Hypothalamus (tissue), 51 donors: ENCODE measurements at places on chromosomes 5 and 9.

DNA sequence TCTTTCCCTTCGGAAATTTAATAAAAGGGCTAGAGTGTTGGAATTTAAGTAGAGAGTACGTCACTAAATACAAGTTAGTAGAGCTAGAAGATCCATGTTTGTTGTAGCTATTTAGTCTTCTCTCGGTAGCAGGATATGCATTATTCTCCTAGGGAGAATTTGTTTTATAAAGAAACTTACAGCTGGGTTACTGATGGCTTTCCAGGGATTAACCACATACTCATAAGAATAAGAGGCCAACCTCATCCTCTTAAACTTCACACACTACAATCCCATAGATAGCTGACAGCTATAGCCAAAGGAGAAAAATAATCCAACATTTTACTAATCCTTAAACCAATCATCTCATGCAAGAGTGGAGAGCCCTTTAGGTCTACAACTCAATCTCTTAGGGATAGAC, 43.0 kb downstream of the TLE1 start:
- no peak for DNase-seq

GRCh38 chr9:109542922-109543321, 44.8 kb upstream of the PTPN3 start:
- DNase-seq = no peak

DNA sequence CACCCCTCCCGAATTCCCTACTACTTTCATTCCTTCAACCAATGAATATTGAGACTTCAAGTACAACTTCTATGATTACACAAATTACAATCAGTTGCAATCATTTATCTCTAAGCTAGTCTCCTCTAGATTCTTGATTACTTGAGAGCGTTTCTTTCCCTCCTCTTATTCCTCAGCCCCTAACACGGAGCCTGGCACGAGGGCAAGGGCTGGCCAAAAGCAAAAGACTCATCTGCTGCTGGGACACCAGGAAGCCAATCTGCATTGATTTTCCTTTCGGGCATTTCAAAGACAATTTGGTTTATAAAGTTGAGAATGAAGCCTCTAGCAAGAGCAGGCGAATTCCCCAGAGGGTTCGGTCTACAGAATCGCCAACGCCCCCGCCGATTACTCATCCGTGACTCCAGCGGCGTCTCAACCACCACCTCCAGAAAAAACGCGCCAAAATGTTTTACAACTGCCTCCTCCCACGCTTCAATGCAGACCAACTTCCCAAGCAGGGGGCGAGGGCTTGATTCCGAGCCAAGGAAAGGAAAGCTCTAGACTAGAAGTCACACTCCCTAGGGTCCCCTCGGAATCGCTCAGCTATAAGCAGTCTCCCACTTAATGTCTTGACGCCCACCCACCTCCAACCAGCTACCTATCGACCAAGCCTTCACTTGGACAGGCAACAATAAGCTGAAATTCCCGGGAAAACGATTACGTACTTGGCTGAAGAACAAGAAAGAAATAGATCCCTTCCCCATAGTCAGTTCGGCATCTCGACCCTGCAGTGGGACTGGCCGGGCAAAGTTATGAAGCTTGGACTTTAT, 1.5 kb downstream of the PCSK1 start:
- no peak for DNase-seq

- no peak for DNase-seq
These were observed 464.5 kb upstream of the SMARCA2 start for GRCh38 chr9:1550636-1551035.

DNA sequence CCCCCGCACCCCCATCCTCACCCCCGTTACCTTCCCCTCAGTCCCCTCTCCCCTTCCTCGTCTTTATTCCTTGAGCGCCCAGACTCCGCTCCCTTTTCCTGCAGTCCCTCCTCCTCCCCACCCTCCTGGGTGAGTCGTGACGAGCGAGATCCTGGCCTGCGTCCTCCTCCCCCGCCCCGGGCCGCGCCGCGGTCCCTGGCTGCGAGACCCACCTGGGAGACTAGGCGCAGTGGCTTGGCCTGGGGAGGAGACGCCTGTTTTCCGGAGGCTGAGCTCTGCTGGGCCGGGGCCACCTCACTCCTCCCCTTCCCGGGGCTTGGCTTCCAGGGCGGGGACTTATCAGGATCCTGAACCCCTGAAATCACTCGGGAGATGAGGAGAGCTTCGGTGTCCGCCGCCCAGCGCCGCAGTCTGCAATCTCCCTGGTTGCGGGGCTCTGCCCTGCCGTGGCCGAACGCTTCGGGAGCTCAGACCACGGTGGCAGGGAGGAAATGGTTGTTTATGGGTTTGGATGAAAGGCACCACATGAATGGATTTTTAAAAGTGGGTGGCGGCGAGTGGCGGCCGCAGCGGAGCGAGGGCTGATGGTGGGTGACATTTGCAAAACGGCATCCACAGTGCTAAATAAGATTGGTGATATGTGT, 984 bp downstream of the STXBP1 start:
- peak; percentile 29 for DNase-seq
